ENCODE measurements at places on chromosomes 16 and 17. TPM values are rescaled to one million over a fixed set of nuclear protein-coding genes. Genes with fewer than 3 reads are reported as not detected.

The CD300LB gene
- total RNA-seq, result not detected

The TBC1D3H gene
- not detected for total RNA-seq

The SMPD3 gene
- total RNA-seq, result not detected

The CCDC57 gene
- 6.2 TPM for total RNA-seq

The PNMT gene
- total RNA-seq, result 11.8 TPM

The PLXDC1 gene
- 0.49 TPM for total RNA-seq

The CBFA2T3 gene
- 0.95 TPM for total RNA-seq

The MAP1LC3B gene
- 143 TPM for total RNA-seq

The SLC52A1 gene
- not detected for total RNA-seq

- DNase-seq, result peak; percentile 72
Measured at GRCh38 chr17:8140065-8141029, 11.9 kb downstream of the PER1 start.

- no peak for DNase-seq
Measured at GRCh38 chr17:69870091-69870530, 204.9 kb upstream of the KCNJ16 start.

DNA sequence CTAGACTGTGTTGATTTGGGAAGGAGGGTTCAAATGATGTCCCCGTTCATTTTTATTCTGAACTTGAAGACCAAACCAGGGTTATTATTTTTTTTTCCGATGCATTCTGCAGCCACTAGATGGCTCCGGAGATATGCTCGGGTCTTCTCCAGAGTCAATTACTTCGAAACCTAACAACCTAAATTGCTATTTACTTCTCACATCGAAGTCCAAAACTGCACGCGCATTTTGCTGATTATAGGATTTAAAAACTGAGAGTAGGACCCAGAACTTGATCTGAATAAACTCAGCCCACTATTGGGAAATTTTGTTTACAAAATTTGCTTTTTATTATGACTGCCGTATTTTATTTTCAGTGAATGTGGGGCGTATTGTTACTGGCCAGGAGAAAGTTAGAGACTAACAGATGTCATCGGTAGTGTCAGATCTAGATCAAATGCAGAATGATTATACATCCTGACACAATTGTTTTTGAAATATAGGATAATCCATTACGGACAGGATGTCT, 263.8 kb downstream of the HS3ST3A1 start:
- DNase-seq, result no peak

GRCh38 chr17:37190493-37190892, 185.3 kb upstream of the C17orf78 start:
- no peak for DNase-seq

- no peak for DNase-seq
Measured at GRCh38 chr17:72404872-72405271, 284.1 kb downstream of the SOX9 start.

GRCh38 chr16:71460941-71461340, 1.1 kb downstream of the ZNF23 start:
- no peak for DNase-seq

DNA sequence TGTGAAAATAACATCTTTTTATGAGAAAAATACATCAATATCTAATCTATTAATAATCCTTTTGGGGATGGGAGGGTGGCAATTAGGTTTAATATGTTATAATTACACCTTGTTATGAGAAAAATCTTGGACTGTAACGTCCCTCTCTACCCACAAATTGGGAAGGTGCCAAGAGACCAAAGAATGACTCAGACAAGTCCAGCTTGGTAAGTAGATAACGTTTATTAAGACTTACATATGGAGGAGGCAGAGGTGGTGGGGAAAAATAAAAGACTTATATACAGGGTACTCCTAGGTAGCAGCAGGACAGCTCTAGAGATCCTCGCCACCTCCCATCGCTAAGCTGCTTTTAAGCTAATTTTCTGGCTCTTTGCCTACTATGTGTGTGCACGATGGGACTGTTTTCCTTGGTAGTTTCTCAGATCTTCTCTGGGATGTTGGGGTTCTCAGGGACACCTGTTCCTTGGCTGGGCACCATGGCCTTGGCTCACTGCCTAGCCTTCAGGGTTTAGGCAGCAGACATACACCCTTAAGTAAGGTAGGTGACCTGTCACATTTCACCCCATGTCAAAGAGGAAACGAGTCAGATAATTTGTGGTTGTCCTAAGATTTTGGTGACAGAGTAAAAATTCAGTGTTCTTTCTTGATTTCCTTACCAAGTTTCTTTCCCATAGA, 31.5 kb downstream of the RBL2 start:
- no peak for DNase-seq

GRCh38 chr17:66734186-66734943, 100.6 kb upstream of the CACNG5 start:
- no peak for DNase-seq

DNA sequence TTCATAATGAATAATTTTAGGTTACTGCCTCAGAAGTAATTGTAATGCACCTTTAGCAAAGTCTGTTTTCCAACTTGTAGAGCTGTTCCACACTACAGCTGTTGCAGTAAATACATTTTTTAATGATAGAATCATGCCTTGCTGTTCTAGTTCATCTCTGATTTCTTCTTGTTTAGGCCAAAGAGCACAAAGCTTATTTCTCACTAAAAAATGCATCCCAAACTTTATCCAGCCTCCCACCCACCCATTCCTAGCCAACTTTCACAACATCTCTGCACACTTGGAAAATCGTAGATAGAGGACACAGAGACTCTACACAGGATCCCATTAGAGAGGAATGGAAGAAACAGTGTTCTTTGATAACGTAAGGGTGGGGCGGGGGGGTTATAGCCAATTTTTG, 252.2 kb upstream of the DYNLRB2 start:
- no peak for DNase-seq

GRCh38 chr16:50482271-50482670, 65.9 kb upstream of the NKD1 start:
- DNase-seq, result no peak

DNA sequence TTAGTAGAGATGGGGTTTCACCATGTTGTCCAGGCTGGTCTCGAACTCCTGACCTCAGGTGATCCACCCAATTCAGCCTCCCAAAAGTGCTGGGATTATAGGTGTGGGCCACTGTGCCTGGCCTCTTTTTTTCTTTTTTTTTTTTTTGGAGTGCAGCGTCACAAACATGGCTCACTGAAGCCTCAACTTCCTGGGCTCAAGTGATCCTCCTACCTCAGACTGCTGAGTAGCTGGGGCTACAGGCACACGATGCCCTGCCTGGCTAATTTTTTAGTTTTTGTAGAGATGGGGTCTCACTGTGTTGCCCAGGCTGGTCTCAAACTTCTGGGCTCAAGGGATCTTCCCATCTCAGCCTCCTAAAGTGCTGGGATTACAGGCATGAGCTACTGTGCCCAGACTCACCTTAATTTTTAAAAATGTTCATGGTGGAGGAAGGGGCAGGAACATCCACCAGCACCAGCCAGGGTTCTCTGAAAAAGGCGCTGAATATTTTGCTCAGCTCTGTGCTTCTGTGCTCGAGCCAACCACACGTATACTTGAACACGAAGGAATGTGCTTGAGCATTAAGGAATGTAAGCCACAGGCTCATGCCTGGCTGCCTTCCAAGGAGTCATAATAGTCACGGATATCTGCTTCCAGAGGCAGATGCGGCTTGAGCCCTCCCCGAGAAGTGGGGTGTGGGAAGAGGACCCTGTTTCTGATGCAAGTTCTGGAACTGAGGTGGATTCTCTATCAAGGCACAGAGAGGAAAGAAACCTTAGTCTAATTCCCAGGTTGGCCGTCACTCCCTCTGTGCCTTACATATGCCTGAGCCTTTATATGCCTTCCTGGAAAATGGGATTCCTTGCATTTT, 65.5 kb upstream of the CREBBP start:
- no peak for DNase-seq

DNA sequence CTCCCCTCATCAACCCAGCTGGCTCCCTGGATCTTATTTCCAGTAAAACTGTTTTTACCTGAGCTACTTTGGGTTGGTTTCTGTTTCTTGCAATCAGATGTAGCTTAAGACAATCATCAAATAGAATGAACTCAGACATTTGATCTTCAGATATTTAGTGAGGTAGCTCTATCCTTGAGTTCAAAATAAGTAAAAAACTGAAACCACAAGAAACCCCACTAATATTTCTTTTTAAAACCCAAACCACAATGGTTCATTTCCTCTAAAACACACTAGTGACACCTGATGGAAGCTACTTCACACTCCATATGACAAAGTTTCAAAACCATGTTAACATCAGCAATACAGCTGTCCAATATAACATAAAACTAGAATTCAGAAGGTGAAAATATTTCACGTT, 37.8 kb downstream of the CACNG1 start:
- no peak for DNase-seq

GRCh38 chr16:81900456-81900855, 110.8 kb downstream of the SDR42E1 start:
- DNase-seq, result no peak

DNA sequence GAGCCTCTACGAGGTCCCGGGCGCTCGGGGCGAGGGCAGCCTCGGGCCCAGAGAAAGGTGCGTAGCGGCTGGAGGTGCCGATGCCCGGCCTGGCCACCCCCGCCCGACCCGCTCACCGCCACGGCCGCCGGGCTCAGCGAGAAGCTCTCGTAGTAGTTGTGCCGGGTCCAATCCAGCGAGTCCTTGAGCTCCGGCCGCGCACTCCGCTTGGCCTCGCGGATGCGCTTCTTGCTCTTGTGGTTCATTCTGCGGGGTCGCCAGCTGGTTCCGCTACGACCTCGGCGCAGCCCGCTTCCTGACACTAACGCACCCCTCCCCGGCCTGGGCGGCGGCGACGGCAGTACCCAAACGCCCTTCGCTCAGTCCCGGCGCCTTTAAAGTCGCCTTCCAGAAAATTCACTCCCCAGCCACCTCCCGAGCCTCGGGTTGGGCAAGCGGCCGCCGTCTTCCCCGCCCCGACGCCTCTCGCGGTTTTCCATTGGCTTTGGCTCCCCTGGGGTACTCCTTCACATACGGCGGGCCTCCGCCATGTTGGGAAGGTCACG, at the start of gene JMJD6:
Gene JMJD6, minus strand, starts transcription at position 376 of the 545 bp plus-strand sequence. Its CDS starts 131 bp downstream, at position 245.
- DNase-seq, result peak; percentile 98

DNA sequence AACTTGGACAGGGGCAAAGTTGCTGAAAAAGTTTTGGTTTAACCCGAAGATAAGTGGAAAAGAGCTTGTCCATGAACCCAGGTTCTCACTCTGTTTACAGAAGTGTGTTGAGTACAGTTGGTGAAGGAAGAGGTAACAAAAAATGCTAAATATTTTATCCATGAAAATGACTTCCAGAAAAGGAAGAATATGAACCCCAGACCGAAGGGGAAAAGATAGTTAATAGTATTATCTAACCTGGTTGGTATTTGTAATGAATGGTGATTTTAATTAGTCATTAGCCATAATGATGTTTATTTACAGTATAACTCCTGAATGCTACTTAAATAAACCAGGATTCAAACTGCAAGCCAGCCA, 574 bp upstream of the TMEM106A start:
- no peak for DNase-seq

GRCh38 chr17:3335876-3336275, 37.7 kb upstream of the OR3A1 start:
- DNase-seq, result no peak

DNA sequence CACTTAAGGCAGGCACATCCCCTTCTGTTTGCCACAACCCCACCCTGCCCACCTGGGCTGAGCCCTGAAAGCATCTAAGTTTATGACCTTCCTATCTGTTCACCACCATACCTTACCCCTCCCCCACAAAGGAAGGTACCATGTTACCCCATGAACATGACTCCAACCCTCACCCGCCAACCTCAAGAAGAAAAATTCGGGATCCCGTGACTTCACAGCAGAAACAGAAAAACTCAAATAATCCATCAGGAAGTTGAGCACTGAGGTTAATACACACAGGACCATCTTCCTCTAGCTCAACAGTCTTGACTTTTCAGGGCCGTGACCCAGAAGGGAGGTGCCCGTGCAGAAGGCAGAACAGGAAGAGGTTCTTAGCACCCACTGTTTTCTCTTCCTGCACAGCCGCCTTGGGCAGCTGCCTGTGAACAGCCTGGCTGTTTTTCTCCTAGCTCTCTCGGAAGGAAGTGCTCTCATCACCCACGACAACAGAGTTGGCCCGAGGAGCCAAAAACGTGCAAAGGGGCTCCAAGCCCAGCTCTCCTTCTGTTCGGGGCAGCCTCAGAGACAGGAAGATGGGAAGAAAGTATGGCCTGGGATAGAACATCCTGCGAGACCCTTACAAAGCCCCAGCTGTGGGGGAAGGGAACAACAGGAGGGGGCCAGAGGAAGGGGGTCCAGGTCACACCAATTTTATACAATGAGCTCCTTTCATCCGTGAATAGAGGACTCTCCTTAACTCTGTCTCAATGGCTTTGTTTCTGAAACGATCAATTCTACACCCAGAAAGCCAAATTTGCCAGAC, 101.1 kb downstream of the XYLT1 start:
- peak; percentile 48 for DNase-seq

DNA sequence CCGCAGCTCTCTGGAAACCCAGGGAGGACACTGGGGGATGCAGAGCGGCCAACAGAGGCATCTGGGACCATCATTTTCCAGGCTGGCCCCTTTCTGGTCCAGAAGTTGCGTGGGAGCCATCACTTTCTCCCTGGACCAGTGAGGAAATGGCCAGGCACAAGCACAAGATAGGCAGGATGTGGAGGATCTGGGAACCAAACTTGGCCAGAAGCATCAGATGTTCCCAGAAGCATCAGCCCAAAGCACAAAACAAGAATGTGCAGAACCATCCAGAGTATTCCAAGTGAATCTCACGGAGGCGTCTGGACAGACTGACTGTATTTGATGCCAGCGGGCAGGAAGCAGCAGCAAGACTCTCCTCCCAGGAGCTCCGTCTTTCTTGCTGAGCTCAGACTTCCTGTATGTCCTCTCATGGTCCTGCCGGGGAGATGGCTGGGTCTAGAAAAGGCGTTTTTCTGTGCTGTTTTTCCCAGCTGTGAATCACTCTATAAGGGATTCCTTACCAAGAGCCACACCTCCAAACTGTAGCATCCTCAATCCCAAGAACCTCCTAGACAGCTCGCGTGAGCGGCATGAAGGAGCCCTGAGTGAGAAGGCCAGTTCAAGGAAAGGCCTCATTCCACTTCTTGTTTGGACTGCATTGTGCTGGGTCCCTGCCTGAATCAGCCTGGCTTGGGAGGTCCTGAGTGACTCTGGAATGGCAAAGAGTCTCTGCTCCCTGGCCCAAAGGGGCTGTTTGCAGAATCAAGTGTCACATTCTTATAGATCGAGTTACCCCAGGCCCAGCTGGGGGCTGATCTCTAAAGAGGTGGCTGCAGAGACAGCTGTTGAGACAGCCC, 49.5 kb upstream of the MTSS2 start:
- peak; percentile 62 for DNase-seq

Measured in gastrocnemius medialis (tissue), 4 donors.